CD4-positive, alpha-beta T cell treated with Interleukin-17A for 4 hours (primary cell): ENCODE measurements at places on chromosomes 1 and 21.

DNA sequence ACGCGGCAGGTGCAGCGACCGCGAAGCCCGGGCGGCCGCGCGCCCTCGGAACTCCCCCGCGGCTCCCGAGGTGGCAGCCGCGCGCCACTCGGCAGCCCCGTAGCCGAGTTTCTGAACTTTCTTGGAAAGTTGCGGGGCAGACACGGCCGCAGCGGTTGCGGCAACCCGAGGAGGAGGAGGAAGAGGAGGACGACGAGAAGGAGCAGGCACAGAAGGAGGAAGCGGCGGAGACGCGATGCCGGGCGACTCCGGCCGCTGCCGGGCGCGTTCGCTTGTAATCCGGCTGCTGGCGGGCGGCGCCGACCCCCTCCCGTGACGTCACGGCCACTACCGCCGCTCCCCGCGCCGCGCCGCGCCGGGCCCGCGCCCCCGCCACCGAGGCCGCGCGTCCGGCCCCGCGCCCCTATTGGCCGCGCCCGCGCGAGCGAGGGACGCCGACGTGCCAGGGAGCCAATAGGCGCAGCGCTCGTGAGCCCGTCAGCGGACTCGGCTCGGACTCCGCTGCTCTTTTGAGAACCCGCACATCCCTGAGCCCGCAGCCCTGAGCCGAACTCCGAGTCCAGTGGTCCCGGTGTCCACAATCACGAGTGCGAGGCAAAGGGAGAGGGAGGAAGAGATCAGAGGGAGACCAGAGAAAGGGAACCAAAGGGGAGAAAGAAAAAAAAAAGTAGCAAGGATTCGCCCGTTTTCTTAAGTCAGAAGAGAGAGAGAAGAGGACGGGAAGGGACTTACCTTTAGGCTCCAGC, 736 bp upstream of the BARHL2 start:
- DNase-seq = no peak

- DNase-seq = no peak
Measured at GRCh38 chr1:181646710-181647109, 163.4 kb downstream of the CACNA1E start.

- DNase-seq = no peak
Measured at GRCh38 chr1:6301526-6301925, 40.6 kb upstream of the GPR153 start.

DNA sequence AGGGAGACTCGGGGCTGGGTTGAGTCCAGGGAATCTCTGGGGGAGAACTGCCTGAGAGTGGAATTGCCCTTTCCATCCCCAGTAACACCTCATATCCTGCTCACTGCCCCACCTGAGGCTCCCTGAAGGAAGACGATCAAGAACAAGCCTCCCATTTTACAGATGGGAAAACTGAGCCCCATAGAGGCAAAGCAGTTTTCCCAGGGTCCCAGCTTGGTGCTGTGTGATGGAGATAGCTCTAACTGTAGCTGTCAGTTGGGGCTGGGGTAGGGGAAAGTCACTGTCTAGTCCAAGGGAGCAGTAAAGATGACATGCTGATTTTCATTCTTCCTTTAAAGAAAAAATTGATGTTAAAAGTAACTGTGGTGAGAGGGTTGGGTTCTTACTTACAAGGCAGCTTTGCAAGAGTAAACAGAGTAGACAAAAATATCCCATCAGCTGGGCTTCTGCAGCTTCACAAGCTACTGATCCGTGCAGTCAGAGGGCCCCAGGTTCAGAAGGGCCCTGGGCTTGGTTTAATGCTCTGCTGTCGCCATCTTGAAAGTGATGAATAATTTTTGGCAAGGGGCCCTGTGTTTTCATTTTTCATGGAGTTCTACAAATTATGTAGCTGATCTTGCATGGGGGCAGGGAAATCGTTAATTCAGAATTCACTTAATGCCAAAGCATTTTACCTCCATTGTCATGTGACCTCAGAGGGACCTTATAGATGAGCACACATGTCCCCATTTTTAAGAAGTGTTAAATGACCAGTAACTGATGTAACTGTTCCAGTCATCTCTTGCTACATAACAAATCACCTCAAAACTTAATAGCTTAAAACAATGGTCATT, 17.6 kb upstream of the TNFRSF1B start:
- no peak for DNase-seq

- no peak for DNase-seq
Measured at GRCh38 chr21:42101246-42101645, 30.1 kb downstream of the UMODL1 start.

DNA sequence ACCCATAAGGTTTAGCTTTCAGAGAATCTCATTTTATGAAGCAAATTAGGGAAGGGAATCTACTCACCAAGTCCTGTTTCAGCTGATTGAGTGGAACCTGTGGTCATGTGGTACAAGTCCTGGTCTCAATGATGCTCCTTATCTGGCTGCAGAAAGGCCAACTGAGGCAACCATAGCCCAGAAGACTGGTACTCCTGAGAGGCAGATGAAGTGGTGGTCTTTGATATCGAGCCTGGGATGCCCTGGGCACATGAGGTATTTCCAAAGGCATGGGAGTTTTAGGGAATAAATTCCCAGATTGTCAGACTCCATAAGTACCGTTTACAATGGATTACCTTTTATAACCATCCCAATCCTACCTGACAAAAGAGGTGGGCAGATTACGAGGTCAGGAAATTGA, 3.3 kb downstream of the MX1 start:
- no peak for DNase-seq

DNA sequence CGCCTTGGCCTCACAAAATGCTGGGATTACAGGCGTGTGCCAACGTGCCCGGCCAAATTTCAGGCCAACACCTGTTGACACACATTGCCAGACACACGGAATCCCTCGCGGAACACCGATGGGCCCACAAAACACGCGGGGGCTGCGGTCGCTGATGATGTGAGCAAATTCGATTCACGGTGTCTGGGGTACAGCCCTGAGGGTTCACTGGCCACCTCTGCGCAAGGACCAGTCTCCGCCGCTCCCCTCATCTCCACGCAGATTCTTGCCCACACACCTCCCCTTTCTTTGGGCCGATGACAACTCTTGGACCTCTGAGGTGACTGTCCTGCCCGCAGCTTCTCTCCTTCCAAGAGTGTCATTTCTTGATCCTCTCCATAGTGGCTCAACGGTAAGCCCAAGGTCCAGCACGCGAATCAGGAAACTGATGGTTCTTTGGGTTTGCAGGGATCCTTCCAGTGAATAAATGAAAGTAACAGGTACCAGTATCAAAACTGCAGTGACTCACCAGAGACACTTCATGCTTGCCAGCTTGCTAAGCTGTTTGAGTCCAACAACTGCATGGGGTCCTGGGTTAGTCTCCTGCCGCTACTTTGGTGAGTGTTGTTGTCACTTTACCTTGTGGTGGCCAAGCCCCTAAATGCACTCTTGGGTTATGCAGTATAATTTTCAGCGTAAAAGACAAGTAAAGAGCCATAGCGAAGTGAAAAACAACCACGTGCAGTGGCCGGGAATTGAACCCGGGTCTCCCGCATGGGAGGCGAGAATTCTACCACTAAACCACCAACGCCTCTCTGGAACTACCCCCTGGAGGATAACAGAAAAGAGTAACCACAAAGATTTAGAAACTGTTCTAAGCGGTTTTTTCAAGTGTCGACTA, 11.0 kb upstream of the RNU1-3 start:
- DNase-seq = peak; percentile 45

DNA sequence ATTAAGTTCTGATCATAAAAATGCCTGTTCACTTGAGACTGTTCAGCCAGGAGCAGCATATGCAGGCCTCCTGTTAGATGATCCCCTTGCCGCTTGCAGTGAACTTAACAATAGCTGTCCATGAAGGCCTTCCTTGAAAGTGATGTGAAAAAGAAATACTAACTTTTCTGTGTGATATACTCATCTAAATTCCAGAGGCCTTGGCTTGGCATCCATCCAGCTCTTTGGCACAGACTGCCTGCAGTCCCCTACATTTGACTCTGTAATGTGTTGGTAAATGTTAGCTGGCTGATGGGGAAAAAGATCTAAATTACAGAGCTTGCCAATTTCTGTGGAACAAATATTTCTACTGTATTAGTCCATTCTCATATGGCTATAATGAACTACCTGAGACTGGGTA, 73.7 kb downstream of the KCNK2 start:
- DNase-seq = no peak

DNA sequence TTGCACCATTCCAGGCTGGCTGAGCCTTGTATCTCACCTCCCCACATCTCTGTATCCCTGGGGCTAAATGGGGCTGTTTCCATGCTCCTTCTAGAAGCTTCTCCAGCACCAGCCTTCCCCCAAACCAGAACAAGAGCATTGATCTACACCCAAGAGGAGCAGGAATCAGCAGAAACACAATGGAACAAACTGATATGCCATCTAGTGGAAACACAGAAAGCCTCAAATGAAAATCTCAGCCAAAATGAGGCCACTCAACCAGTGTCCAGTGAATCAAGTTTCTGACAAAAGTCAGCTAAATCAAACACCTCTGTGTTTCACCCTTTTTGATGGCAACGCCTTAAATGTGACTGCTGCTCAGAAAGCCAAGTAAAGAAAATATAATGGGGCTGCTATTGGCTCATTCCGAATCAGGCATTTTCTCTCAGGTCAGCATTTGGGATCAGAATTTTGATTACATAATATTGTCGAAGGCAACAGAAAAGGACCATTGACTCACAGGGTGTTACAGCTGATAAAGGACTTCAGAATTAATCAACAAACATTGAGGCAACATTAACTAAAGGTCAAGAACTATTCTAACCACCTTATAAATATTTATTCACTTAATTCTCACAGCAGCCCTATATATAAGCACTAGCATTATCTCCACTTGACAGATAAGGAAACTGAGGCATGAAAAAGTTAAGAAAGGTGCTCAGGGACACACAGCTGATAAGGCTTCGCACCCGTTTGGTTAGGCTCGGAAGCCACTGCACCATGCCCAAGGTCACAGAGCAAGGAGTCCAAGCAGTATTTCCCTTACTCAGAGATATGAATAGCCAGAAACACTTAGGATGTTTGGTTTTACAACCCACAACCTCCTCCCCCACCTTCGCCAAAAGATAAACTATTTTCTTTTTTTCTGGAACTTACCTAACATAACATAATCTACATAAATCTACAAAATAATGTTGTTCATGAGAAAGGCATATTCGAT, 85.8 kb upstream of the KCNJ15 start:
- DNase-seq = no peak

DNA sequence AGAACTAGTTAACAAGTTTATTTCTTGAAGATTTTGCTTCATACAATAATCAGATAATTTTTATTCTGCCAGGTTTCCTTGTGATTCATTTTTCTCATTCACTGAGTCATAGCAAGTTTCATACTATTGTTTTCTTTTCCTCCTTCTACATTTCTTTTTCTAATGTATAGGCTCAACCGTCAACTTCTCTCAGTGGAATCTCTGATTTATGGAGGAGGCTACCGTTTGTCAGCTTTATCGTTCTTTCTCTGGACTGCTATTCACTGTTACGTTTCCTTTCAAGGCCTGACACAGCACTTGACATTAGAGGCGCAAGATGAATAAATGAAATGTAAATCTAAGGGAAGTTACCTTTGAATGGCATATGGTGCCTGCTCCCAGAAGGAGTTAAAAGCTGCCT, 284.3 kb upstream of the NR5A2 start:
- DNase-seq = no peak
